ENCODE measurements at places on chromosomes 1 and 21.

- DNase-seq = no peak
Observed at GRCh38 chr1:98422816-98423215, 238.7 kb upstream of the SNX7 start.

GRCh38 chr21:36156815-36157670 lies at the start of gene DOP1B:
Gene DOP1B, plus strand, starts transcription at chr21:36156824. Its CDS starts 7,910 bp downstream, at chr21:36164734.
- peak; percentile 29 for DNase-seq

- peak; percentile 36 for DNase-seq
Observed at GRCh38 chr1:20100632-20101355, 18.5 kb downstream of the PLA2G2D start.

GRCh38 chr1:53370369-53370961 lies 42.6 kb upstream of the LRP8 start:
- no peak for DNase-seq

- no peak for DNase-seq
Observed at GRCh38 chr1:99557546-99558202, 88.2 kb upstream of the PALMD start.
